ENCODE measurements at places on chromosomes 11 and 22.
A peak's percentile ranks its signal among the peaks of the same experiment; 100 is the strongest.

DNA sequence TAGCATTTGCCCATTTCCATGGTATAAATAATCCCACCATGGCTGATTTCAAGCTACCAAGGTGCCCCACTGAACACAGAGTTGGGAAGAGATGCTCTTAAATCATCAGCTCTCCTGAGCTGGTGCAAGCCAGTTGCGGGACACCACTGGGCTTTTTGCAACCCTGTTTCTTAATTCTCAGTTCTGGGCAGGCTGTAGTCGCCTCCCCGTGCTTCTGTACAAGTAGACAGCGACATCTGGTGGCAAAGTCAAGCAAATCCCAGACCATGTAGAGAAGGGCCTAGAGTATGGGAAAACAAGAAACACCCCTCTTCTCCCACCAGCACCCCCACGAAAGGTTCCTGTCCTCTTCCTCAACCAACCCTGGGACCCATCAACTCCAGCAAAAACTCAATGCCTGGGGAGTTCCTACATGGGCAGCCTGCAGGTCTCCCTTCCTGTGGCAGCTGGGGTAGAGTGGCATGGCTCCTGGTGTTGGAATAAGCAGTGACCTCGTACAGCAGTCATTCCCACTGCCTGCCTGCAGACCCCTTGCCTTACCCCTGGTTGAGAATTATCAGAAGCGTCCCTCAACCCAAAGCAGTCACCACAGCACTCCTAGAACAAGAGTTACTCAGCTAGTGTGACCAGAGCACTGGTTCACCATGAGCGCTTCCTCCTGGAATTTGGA is 68.4 kb downstream of the IGLL5 start:
- peak; percentile 65 for ATAC-seq

DNA sequence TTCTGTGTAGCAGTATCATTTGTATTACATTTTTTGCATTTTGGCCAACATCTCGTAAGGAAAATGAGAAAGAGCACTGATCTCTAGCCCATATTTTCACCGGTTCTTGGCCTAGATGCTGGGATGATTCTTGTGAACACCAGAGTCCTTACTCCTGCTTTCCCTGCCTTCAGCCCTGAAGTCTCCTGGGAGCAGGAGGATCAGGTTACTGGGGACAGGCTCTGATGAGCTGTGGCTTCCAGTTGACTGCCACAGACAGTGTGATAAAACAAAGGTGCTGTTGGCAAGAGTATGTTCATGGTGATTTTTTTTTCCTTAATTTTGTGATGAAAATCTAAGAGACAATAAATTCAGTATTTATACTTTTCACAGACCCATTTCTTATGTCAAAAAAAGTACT is 34.2 kb upstream of the ADSL start:
- no peak for ATAC-seq

DNA sequence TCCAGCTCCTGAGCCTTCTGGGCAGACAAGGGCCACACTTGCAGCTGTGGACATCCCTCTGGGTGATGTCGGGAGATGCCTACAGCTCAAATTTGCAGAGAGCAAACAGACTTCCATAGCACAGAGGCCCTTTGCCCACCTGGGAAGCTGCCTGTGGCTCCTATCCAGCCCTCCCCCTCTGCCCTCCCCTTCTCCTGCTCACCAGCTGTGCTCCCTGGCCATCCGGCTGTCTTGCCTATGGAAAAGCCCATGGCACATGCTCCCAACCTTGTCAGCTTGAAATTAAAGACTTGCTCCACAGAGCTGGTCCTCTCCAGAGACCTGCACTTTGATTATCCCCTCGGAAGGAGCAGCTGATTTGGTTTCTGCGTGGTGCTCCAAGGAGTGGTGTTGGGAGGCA is 118.9 kb upstream of the NECTIN1 start:
- no peak for ATAC-seq

DNA sequence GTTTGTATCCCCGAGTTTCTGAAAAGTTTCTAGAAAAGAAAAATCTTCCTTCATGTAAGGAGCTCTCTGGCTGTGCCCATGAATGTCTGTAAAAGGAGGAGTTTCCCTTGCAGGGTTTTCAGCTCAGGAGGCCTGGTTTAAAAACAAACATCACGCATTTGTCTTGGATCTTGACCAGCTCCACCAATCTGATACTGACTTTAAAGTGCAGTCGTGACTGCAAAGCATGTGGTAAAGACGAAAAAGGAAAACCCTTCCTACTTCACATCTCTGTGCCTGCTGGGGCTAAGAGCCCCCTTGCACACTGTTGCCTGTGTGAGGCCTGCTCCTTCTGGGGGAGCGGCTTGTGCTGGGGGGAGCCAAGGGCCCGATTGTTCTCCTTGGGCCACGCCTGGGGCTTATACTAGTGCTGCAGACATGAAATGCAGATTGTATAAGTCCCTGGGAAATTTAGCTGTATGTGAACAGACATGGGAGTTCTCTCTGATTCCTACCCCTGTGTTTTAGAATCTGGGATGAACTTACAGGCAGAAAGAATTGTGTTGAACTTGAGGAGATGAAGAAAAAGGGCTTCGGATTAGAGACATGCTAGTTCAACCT is 62.1 kb downstream of the ADAMTS15 start:
- ATAC-seq = no peak

DNA sequence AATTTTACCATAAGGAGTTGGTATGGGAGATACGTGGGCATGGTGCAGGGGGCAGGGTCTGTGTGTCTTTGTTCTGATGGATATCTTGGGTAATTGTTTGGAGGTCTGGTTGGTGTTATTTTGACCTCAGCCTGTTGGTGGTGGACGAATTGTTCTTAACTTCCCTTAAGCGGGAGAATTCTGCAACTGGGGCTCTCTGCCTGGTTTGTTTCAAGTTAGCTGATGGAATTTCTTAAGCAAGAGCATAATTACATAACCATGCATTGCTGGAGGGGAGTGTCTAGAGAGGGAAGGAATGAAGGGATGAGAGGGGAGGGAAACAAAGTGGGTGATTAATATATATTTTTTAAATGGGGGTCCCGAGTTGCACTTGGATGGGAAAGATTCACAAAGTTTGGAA is 908.5 kb upstream of the RAG2 start:
- no peak for ATAC-seq

- no peak for ATAC-seq
These were observed 183.1 kb downstream of the CHST1 start for GRCh38 chr11:45482331-45482730.

DNA sequence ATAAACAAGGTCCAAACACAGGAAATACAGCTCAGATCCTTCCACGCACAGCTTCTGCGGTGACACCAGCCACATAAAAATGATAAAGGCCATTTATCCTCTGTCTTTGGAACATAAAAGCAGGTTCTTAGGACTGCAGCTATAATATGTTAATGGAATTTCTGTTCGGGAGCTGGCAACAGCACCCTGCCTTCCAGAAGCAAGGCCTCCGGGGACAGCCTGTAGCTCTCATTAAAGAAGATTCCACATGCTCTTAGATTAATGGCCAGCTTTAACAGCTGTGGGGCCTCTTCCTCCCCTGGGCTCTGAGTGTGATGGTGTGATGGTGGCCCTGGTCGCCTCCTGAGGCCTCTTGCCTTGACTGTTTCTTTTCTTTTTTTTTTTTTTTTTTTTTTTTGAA is 137.3 kb downstream of the CACNA1I start:
- ATAC-seq = no peak

GRCh38 chr11:112294688-112295340 is 34.2 kb upstream of the PLET1 start:
- no peak for ATAC-seq

- no peak for ATAC-seq
These were observed 31.6 kb downstream of the MAFF start for GRCh38 chr22:38233427-38233826.

GRCh38 chr11:95322539-95322938 is 91.5 kb upstream of the SESN3 start:
- ATAC-seq = no peak

DNA sequence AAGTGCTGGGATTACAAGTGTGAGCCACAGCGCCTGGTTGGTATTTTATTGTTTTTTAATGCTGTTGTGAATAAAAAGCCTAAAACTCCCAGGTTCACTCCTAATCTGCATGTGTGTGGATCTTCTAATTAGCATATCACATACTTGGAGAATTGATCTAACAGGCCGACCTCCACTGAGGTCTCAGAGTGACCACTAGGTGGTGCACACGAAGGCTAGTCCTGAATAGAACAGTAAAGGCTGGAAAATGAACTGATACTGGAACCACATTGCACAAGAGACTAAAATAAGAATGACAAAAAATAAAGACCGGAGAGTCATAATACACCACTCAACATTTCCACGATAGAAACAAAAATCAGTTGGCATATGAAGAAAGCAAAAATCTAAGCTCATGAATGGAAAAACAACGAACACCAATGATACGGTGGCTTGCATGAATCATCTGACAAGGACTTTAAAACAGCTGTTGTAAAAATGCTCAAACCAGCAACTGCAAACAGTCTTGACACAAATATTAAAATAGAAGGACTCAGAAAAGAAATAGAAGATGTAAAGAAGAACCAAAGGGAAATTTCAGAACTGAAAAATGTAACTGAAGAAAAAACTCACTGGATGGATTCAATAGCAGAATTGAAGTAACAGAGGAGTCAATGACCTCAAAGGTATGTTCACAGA is 19.2 kb downstream of the PIM3 start:
- peak; percentile 30 for ATAC-seq

GRCh38 chr11:30863209-30863608 is 277.1 kb upstream of the MPPED2 start:
- ATAC-seq = no peak

DNA sequence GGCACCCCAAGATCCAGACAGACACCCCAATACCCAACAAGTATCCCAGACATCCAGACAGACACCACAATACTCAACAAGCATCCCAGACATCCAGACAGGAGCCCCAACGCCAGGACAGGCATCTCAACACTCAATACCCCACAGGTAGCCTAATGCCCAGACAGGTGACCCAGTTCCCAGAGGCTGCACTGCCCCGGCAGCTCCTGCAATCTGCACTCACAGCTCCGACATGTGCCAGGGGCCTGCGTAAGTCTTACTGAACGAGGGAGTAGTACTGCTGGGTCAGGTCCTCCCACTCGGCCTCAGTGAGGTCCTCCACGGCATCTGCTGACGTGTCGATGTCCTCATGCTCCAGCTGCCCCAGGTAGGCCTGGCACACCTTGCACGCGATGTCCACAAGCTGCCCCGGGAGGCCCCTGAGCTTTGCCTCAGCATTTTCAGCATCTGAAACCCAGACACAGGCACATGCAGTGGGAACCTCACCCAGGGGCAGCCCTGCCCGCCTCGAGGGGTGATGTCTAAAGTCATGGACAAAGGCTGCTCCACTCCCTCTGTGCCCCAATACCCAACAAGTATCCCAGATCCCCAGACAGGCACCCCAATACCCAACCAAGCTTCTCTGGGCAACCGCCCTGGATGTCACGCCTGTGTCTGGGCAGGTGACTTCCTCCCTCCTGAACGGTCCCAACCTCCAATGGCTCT is 16.6 kb downstream of the TTLL8 start:
- ATAC-seq = no peak

GRCh38 chr11:134471716-134472455 is 59.8 kb upstream of the B3GAT1 start:
- no peak for ATAC-seq

- ATAC-seq = no peak
These were observed 190.7 kb downstream of the SNX19 start for GRCh38 chr11:130725421-130726233.

DNA sequence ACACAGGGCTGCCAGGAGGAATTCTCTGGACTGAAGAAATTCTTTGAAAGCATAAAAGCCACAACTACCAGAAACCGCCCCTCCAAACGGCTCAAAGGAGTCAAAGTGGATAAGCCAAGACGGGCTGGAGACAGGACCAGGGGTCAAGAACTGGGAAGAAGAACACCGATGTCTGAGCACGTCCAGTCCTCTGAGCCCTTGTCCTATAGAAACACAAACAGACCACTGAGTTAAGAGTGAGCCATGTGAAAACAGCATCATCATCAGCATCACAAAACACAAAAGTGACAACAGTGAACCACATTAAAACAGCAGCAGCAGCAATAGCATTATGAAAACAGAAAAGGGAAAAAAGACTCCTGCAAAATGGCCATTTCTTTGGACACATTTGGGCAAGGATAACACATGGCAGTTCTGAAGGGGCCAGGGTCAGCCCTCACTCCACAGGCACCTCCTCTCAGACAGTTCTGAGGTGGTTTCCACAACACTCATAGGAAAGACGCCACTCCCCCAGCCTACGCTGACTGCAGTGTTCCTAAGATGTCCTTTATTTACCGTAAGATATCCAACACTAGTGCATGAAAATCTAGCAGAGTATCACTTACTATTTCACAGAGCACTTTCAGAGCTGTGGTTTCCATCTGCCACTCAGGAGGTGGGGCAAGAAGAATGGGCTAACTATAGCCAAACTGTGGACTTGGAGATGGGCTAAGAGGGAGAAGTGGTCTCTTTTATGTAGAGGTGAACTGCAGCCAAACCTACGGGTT is 28.6 kb upstream of the YPEL1 start:
- ATAC-seq = no peak

DNA sequence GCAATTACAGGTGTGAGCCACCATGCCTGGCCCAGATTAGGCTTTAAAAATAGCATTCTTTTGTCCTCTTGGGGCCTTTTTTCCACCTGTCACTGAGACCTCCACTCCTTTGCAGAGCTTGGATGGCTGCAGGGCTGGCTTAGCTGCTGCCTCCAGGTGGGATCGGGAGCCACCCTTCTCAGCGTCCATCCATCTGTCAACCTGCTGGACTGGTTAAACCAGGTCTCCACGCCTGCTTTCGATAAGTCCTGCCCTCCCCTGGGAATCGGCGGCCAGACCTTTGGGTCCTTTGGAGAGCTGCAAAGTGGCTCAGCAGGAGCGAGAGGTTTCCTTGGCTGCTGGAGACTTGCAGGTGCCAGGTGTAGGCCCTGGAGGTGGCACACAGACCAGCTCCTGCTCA is 23.4 kb upstream of the GRAMD4 start:
- no peak for ATAC-seq

- ATAC-seq = no peak
These were observed 331.8 kb upstream of the SYN3 start for GRCh38 chr22:33389936-33390335.

DNA sequence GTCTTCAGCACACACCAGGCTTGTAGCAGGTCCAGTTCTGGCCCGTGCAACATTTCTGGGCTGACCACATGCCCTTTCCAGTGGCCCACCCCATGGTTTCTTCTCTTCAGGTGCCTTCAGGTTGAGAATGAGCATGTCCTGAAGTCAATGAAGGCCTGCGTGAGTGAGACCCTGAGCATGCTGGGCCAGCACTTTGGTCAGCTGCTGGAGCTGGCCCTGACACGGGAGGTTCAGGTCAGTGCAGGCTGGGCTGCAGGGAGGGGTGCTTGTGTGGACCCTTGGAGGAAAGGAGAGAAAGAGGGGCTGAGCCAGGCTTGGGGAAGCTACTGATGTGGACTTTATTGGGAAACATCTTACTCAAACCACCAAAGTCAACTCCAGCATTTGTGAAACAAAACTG is 63.5 kb downstream of the INSC start:
- no peak for ATAC-seq

- peak; percentile 71 for ATAC-seq
These were observed at the start of gene MAPK8IP1 for GRCh38 chr11:45885274-45885920. Gene MAPK8IP1, plus strand, starts transcription at chr11:45885651. Its CDS starts 170 bp downstream, at chr11:45885821.
